ENCODE measurements at places on chromosomes 12 and 14.

DNA sequence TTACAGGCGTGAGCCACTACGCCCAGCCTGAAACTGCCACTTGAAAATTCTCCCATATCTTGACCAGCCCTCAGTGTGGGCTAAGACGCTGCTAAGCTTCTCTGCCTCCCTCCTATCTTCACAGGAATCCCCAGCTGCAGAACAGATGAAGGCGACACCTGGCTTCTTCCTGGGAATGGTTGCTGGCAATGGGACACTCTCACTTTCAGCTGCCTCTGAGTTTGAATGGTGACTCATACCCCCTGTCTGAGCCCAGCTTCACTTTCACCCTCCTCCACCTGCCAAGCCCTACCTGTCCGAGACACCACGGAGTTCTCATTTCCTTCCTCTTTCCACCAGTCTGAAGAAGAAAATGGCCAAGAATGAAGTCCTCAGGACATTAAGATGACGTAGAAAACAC, 18.3 kb upstream of the VASH1 start:
- no peak for DNase-seq

- no peak for DNase-seq
These were observed 759 bp upstream of the KLC1 start for GRCh38 chr14:103628221-103628683.

- no peak for DNase-seq
These were observed 174.8 kb downstream of the ADGRD1 start for GRCh38 chr12:131128556-131128955.

DNA sequence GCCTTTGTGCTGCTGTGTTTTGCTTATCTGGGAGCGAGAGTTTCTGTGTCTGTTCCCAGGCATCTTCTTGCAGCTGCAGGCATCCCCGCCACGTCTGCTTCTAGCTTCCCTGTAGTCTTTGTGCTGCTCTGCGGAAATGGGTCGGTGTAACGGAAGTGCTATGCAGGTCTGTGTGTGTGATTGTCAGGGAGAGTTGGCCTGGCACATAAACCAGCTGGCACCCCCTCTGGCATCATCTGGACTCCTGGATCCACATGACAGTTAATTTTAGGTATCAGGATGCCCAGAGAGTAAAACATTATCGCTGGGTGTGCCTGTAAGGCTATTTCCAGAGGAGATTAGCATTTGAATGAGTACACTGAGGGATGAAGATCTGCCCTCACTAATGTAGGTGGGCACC, 9.4 kb upstream of the OASL start:
- no peak for DNase-seq

DNA sequence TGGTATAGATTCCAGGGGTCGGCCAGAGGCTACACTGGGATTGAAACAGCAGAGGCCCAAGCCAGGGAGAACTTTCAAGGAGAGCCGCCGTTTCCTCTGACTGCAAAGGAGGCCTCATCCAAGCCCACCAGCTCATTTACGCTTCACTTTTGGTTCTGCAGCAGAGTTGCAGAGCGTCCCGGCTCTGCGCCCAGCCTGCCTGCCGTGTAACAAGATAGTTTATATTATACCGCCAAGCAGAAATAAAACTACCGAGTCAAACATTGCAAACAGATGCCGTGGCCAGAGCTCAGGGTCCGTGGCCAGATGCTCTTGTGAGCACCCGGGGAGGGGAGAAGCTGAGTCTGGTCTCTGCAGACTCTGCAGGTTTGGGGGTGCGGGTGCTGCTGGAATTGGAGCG, 60.7 kb upstream of the TBX3 start:
- DNase-seq = no peak

DNA sequence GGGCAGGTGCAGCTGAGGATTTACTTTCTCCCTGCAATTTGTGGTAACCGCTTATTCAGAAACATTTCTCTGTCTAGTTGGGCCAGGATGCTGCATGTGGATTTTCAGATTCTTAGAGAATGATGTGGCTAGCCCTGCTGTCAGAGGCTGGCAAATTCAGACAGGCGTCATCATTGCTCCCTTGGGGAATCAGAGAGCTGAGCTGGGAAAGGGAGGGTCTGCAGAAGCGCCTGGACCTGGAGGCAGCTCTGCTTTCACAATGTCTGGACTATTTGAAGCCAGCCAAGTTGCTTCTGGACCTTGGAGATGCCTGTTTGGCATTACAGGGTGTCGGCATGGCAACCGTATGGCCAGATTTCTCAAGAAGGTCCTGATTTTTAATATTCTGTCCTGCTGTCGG, 3.4 kb downstream of the GALNT16 start:
- no peak for DNase-seq

DNA sequence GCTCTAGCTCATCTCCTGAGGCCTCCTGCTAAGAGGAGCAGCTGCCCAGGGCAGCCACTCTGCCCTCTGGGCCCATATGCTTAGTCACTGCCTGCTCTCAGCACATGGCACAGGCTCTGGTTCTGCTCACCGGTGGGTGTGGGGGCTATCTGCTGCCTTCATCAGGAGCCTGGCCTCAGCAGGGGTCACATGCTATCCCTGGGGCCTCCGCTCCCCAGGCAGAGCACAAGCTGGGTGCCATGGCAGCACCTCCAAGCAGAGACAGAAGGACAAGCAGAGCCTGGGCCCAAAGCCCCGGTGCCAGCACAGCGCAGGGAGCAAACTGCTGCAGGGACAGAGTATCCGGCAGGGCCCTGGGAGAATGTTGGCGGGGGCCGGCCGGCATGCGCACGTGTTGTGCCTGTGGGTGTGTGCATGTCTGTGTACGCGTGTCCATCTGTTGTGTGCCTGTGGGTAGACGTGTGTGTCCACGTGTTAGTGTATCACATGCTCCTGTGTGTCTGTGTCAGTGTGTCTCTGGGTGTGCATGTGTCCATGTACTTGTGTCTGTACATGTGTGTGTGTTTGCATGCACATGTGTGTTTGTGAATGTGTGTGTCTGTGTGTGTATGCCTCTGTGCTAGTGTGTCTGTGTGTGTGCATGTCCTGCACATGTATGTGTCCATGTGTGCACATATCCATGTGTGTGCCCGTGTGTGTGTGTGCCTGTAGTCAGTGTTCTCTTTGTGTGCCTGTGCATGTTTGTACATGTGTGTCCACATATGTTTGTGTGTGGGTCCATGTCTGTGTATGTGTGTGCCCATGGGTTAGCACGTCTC, 326.9 kb downstream of the TMEM121 start:
- DNase-seq = no peak

- DNase-seq = no peak
These were observed 26.4 kb downstream of the ACTN1 start for GRCh38 chr14:68952531-68953195.

- DNase-seq = no peak
These were observed 33.0 kb downstream of the P2RX2 start for GRCh38 chr12:132651444-132652100.

DNA sequence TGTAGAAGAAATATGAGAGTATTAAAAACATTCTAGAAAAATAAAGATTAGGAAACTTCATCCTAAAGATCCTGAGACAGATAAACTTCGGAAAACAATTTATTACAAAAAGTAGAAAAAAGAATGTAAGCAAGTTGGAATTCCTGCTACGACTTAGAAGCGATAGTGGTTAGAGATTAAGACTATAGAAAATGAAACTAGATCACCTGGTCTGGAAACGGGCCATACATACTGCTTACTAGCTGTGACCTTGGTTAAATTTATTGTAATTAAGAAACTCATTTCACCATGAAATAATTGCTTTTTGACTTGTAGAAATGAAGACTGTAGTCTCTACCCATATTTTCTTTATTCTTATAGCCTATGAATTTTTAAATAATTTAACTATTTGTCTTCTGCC, 614.1 kb downstream of the SLC16A7 start:
- DNase-seq = no peak
